ENCODE measurements at places on chromosomes 6 and 20.

- DNase-seq, result no peak
Measured at GRCh38 chr6:128111096-128111495, 210.2 kb upstream of the THEMIS start.

GRCh38 chr6:114032721-114033120 lies 61.8 kb upstream of the HDAC2 start:
- DNase-seq, result no peak

- DNase-seq, result no peak
Measured at GRCh38 chr20:3687655-3688054, 5.8 kb upstream of the ADAM33 start.

- DNase-seq, result no peak
Measured at GRCh38 chr6:3991941-3992340, 87.0 kb downstream of the FAM217A start.

DNA sequence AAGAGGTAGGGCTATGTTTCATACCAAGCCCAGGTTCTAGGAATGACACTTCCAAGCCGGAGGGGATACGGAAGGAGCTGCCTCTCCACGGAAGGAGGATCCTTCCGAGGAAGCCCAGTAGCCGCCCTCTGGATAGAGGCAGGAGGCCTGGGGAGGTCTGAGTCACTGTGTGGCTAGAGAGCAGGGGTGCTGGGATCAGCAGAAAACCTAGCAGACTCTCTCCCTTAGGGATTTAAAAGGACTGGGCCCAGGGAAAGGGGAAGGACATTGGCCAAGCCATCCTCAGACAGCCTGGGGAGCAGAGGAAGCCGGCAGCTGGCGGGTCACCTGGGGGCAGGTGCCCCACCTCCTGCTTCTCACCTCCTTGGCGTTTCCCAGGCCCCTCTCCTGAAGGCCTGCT lies 36.6 kb upstream of the NFATC2 start:
- DNase-seq, result no peak

- no peak for DNase-seq
Measured at GRCh38 chr20:58712151-58712791, 19.7 kb downstream of the NPEPL1 start.

DNA sequence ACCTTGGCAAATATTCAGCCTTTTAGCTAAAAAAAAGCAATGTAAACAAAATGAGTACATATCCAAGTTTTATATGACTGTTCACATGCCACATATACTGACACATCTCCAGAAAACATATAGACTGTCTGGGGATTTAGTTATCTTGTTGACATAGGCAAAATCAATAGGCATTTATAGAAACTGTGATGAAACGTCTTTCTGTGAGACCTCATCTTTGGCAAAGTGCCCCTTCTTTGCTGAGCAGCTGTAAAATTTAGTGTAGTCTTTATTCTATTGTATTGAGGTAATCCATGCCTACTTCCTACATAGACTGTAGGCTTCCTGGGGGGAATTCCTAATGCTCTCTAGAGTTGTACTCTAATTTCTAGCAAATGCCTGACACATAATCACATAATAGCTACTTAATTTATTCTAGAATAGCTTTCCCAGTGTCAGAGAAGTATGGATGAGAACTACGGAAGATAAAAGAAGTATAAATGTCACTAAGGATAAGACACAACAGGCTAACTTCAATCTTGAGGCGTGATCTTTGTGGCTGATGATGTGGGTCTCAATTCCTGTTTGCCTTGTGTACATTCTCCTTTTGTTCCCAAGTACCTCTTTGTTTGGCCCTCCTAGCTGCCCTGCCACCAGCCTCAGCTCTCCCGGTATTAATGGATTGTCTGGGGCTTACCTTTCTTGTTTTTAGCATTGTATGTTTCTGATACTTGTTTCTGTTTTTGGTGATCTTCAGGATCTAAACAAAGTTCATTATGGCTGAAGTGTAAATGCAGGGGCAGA lies 30.6 kb downstream of the PTCHD4 start:
- DNase-seq, result no peak

DNA sequence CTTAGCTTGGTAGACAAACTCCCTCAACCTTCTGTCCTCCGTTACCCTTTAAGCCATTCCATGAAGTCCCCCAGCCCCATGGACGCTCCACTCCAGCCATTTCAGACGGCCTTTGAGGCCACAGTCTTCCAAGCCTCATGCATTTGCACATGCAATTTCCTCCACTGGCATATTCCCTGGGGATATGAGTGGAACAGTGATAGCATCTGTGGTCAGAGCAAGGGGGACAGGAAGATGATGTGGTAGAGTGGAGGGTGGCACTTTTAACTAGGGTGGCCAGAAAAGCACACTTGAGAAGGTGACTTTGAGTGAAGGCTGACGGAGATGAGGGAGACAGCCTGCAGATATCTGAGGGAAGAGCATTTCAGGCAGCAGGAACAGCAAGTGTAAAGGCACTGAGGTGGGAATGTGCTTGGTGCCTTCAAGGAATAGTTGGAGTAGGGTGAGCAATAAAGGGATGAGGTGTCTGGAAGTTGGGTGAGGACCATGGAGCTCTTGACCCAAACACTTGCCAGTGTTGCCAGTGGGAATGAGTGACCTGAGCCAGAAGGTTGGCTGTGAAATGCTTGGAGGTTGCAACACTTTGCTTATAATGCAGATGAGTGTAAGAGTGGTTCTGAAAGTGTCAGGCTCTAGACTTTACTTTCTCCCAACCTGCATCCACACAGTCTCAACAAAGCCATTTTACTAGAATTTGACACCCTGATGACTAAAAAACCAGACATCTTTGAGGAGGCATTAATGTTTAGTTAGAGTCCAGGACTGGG lies 275.6 kb upstream of the SUPT3H start:
- DNase-seq, result no peak

GRCh38 chr6:82915666-82916065 lies 150.0 kb downstream of the UBE3D start:
- no peak for DNase-seq

- no peak for DNase-seq
Measured at GRCh38 chr20:62012631-62013030, 53.0 kb downstream of the TAF4 start.

DNA sequence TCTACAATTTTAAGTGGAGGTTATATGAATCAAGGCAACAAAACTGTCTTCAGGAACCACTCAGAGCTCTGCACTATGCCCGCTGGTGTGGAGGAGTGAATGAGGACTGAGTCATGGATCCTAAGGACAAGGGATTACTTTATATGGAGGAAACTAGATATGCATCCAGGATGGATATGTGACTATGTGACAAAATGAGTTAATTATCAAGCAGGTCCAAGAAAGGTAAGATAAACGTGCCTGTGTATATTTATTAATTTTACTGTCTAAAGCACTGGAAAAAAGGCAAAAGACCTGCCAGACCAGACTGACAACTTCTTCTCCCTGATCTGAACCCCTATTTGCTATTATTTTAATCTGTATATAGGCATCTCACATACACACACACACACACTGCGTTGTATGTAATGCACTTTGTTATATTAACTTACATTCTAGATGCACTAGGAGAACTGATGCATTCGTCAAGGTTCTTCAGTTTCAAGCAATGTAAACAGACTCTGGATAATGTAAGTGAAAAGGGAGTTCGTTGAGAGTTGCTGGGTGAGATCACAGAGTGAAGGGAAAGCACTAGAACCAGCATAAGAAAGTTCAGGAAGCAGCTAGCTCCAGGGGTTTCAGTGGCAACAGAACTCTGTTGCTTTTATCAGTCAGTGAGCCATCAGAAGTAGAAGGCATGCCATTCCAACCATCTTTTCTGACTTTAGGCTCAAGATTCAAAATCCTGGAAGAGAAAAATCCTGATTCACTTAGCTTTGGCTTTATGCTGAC lies 26.4 kb upstream of the ADGRG6 start:
- no peak for DNase-seq

DNA sequence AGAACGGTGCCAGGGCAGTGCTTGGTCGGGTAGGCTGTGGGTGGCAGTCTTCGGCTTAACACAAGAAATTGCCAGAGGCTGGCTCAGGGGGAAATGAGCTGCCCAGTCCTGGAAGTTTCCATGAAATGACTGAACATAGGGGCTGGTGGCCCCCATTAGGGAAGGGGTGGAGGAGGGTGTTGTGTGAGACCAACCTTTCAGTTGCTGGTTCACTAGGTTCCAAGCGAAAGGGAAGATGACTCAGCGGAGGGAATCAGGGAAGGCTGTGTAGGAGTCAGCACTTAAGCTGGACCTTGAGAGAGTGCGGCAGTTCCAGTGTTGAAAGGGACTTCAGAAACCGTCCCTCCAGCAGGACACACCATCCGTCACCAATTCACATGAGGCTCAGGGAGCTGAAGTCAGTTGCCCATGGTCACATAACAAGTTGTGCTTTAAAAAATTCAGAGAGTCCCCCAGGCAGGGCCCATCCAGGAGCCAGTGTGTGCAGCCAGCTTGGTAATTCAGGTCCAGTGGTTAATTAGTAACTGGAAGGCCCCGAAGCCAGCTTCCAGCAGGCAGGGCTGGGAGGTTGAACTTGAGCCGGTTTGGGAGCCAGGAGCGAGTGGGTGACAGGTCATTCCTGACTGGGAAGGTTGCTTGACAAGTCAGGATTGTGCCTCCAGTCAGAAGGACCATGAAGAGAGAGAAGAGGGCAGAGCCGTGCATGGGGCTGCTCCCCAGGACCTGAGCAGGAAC lies at the start of gene SGK2:
Gene SGK2 (plus strand): TSS at position 616 of the 735 bp plus-strand sequence. CDS start 7,469 bp downstream, outside the sequence.
- DNase-seq, result no peak

DNA sequence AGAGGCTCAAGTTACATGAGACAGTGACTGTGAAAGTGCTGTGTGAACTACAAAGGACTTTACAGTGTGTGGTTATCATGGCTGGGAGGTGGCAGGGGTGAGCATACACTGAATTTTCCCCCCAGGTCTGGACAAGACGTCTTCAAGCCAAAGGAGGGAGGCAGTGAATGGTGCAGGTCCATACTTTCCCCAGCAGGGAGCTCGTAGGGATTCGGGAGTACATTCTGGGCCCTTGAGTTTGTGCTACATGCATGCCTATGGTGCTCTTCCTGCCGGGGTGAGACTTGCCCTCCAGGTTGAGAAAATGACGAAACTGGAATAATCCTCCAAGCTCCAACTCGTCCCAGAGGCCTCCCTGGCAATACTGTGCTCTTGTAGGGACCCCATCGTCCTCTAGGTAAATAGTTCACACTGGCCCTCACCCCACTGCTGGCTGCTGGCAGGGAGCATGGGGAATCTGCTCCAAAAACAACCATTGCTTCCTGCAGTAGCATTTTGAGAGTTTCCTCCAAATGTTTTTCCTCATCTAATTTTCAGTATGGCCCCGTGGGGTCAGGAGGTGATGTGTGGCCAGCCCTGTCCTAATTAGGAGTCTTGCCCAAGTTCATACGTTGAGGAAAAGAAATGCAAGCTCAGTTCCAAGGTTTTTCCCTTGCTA lies 57.6 kb downstream of the ZNF831 start:
- no peak for DNase-seq

GRCh38 chr6:36033935-36034334 lies 6.3 kb downstream of the MAPK14 start:
- DNase-seq, result no peak

- DNase-seq, result no peak
Measured at GRCh38 chr20:44993343-44993742, 27.0 kb downstream of the STK4 start.

DNA sequence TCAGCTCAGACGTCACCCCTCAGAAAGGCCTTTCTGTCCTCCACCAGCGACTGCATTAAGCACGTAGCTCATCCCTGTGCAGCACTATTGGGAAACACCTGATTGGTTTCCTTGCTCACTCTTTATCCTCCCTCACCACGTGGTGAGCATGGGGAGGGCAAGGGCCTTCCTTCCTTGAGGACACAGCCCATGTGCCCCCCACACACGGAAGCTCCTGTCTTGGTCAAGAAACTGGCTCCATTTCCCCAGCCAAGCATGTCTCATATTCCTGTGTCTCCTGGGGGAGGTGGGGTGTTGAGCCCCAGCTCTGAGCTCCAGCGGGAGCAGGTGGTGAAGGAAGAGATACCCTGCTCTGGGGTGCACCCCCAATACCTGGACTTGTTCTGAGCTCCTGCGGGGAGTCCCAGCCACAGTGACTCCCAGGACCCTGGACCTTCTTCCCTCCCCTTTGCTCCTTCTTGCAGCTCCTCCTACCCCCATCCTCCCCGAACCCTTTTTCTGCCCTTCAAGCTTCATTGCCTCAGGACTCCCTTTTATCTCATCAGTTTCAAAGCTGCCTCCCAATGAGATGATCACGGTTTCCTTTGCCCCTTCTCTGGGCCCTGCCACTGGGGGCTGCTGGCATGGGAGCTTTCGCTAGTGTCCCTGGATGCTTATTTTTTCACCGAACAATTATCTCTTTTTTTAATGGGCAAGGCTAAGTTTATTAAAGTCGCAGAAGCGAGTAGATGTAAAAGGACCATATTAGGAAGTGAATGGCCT lies 230.1 kb downstream of the TFAP2C start:
- no peak for DNase-seq

DNA sequence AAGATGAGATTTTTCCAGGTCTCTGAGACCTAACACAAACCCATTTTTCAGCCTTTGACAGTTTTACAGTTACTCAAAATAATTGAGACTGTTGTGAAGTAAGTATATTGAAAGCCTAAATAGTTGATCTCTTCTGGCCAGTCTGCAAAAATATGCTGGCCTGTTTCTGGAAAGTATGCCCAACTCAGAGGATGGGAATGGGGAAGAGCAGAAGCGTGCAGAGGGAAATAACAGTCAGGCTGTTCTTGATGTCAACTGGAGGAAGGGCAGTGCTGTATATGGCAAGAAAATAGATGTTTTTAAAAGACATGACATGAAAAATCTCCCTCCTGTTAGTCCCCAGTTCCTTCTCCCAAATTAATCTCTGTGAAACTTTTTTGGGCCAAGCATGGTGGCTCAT lies 3.8 kb downstream of the GID8 start:
- no peak for DNase-seq

DNA sequence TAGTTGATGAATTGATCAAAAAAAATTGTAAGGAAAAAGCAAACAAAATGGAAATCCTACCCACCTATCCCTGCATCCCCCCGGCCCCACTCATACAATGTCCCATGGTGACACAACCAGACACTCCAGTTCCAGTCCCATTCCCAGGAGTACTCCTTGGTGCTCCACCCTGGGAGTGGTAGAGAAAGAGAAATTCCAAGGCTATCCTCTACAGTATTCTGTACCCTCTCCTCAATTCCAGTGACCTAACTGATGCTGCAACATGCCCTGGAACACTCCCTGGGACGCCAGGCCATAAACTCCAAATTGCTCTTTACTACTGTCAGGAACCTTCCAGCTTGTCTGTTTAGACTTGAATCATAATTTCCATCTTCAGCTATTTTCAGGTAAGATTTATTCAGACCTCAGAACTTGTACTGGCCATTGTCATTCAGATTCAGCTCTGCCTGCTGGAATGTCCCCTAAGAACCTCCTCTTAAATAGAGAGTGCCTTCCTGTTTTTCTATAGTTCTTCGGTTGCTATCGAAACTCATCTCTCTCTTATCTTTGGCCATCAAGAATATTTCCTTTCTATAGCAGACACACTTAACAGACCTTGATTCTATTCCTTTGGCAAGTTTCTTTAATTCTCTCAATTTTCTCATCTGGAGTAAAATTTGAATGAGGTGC lies 8.7 kb downstream of the GPX6 start:
- no peak for DNase-seq

DNA sequence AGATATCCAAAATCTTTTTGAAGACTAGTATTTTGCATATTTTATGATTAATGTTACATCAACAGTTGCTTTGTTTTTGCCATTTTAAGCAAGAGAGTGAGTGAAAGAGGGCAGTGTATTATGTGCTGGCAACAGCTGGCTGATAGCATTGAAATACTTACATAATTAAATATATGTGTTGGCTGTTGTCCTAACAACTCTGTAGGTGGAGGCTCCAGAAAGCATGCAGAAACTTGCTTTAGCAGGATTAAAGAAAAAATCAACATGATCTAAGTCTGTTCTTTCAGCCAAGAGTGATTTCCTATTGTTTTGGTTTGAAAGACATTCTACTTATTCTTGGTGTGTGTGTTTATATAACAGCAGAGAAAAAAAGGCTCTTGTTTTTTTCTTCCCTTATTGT lies 127.5 kb downstream of the CDKAL1 start:
- no peak for DNase-seq

GRCh38 chr20:33267701-33268100 lies 15.3 kb upstream of the BPIFB1 start:
- DNase-seq, result no peak
